ENCODE measurements at places on chromosomes 5 and 9.

- DNase-seq, result peak; percentile 69
Measured at GRCh38 chr9:111621895-111622480, 9.1 kb upstream of the DNAJC25 start.

DNA sequence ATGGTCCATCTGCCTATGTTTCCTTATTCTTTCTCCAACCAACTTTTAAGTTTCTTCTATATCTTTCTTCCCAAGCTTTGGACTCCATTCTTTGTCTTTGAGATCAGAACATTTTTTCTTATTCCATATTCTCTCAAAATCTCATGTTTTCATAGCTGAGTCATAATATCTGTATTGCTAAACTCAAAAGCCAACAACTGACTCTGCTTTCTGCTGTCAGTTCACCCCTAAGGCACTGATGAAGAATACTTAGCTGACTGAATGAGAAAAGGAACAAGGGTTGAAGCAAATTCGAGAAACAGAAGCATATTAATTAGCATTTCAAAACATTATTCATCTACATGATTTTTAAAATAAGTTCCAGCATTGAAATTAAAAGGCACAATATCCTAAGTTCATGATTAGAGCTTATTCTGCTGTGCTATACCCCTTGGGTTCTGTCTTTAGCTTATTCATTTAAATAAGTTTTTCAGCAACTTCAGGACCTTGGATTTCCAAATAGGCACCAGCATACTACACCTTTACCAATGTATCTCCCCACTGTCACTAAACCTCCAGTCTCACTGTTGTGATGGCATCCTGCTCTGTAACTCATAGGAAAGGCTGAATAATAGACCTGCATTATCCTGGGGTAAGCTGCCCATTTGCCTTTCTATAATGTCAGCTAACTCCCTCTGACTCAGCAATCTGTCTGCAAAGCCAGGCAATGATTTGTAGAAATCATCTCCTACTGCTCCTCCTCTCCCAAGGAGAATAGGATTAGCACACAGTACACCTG is 49.9 kb upstream of the C5orf46 start:
- peak; percentile 8 for DNase-seq

DNA sequence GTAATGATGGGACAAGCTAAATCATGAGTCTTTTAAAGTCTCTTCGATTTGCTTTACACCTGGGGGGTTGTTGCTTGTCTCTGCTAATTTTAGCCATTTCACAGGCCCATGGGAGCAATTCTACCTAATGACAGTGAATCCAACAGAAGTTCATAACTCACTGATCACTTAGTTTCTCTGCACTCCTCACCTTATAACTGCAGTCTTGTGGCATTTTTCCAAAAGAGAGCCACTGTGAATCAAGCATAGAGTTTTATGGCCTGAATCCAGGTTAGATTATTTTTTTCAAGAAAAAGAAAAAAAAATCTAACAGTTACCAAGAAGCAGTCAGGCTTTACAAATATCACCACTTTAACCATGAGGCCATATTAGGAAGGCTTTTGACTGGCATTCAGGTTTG is 1.5 kb upstream of the IL7R start:
- DNase-seq, result no peak

DNA sequence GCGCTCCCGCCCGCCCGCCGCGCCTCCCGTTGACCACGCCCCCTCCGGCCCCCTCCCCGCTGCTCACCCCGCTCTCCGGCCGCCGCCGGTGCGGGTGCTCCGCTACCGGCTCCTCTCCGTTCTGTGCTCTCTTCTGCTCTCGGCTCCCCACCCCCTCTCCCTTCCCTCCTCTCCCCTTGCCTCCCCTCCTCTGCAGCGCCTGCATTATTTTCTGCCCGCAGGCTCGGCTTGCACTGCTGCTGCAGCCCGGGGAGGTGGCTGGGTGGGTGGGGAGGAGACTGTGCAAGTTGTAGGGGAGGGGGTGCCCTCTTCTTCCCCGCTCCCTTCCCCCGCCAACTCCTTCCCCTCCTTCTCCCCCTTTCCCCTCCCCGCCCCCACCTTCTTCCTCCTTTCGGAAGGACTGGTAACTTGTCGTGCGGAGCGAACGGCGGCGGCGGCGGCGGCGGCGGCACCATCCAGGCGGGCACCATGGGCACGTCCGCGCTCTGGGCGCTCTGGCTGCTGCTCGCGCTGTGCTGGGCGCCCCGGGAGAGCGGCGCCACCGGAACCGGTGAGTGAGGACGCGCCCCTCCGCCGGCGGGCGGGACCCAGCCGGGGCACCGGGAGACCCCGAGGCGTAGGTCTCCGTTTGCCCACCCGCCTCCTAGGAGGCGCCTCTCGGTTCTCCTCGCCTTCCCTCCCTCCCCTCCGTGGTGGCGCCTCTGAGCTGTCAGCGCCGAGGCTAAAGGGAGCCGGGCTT is at the start of gene VLDLR:
Gene VLDLR (plus strand): TSS at position 66 of the 739 bp plus-strand sequence. CDS start 403 bp downstream, at position 469.
- DNase-seq, result peak; percentile 92

DNA sequence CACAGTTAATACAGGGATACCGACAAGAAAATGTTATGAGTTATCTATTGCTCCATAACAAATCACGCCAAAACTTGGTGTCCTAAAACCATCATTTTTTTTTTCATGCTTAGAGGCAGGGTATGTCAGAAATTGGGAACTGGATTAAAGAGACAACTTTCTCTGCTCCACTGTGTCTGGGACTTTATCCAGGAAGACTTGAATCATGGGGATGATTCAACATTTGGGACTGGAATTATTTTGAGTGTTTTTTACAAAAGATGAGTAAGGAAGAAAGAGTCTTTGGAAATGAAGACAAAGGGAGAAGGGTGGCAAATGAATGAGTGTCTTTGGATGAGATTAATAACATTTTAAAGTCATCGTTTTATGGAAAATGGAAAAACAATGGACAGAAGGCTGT is 1883.7 kb upstream of the C9orf72 start:
- no peak for DNase-seq

GRCh38 chr5:54766748-54767147 is 218.6 kb downstream of the ESM1 start:
- no peak for DNase-seq

- no peak for DNase-seq
Measured at GRCh38 chr9:89854715-89855475, 250.1 kb downstream of the GADD45G start.

GRCh38 chr5:123035918-123036390 is 571 bp downstream of the PPIC start:
- peak; percentile 86 for DNase-seq

DNA sequence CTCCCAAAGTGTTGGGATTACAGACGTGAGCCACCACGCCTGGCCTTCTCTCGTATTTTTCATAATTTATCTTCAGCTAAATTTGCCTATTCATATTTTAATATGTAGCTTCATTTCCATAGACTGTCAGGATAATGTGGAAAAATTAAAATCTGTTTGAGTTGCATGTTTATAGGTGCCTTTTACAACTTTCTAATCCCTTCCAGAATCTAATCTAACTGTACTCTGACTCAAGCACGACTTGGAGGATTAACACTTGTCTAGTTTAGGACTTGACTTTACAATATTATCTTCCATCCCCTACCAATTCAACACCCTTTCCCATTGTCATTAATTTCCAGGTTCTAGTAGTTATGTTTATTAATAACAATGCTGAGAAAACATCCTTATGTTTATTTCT is 1761.5 kb downstream of the MAT2B start:
- DNase-seq, result no peak

GRCh38 chr9:28801144-28801799 is 1228.0 kb upstream of the C9orf72 start:
- no peak for DNase-seq

- peak; percentile 95 for DNase-seq
Measured at GRCh38 chr5:141681695-141682641, at the start of gene ARAP3. TSS of gene ARAP3 (minus strand) at chr5:141682230. CDS start at chr5:141680486, 1,744 bp downstream.

- no peak for DNase-seq
Measured at GRCh38 chr5:126004636-126005035, 418.6 kb upstream of the GRAMD2B start.

GRCh38 chr9:33659921-33660320 is 135.4 kb upstream of the PRSS3 start:
- no peak for DNase-seq

DNA sequence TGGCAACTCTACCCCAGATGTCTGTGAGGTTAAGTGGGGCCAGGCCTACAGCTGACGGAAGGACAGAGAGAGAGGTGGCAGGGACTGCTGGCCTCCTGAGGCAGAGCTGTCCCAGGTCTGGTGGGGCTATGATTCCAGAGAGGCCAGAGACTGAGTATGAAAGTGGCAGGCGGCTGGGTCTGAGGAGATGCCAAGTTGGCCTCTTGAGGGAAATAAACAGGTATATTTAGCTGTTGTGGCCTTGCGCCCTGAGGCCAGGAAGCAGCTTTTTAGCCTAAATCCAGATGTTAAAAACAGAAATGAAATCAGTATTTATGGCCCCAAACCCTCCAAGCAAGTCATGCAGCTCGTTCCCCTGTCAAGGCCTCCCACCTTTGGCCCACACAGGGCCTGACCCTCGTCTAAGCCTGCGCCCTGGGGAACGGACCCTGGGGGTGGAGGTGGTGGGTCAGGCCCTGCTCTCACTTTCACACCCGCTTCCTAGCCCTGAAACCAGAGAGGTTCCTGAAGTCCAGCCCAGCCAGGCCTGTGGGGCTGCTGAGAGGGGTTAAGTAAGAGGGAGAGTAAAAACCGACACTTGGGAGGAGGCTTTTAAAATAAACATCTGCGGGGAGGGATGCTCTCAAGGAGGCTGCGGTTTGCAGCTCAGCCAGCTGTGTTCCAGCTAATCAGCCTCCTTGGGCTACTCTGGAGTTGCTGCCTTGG is 18.7 kb downstream of the PCDHGC5 start:
- no peak for DNase-seq

GRCh38 chr9:91771027-91771426 is 179.0 kb downstream of the ROR2 start:
- peak; percentile 70 for DNase-seq

DNA sequence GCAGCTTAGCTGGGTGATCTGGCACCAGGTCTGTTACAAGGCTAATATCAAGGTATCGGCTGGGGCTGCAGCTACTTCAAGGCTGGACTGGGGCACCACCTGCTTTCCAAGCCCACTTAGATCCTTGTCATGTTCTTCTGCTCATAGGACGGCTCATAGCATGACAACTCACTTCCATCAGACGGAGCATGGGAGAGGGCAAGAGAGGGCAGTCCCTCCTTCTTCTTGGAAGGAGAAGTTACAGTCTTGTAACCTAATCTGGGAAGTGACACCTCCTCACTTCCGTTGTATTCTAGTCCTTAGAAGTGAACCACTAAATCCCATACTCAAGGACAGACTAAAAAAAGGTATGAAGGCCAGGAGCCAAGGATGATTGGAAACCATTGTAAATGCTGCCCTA is 258.2 kb downstream of the MAST4 start:
- no peak for DNase-seq

DNA sequence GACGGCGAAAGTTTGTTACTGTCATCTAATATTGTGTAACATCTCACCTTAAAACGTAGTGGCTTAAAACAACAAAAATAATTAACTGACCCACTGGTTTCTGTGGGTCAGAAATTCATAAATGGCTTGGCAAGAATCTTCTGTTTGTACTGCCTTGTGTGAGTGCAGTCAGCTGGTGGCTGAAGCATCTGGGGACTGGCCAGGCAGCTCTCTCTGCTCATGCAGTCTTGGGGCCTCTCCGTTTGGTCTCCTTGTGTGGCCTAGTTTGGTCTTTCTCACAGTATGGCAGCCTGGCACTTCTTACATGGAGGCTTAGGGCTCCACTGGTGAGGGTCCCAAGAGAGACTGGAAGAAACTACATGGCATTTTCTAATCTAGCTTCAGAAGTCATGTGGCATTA is 49.0 kb upstream of the CTXN3 start:
- no peak for DNase-seq

DNA sequence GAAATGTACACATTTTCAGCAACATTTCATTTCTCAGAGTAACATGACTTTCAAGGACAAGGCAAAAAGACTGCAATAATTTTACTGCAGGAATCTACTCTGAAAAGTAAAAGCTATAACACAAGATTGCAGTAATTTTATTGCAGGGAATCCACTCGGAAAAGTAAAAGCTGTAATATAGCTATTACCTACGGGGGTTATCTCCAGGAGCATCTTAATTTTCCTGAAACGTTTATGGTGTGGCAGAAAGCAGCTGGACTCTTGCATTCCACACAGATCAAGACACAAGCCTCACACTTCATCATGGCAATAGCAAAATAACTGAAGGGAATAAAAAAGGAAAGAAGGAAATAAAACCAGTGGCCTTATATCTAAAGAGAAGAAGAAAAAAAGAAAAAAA is 171.2 kb downstream of the TSSK1B start:
- no peak for DNase-seq

- DNase-seq, result no peak
Measured at GRCh38 chr5:56801256-56801655, 14.1 kb upstream of the MAP3K1 start.

- no peak for DNase-seq
Measured at GRCh38 chr9:123168586-123168985, 99.8 kb downstream of the STRBP start.

GRCh38 chr5:172322028-172322965 is 38.7 kb upstream of the UBTD2 start:
- no peak for DNase-seq

Data from H7 (cell line).